ENCODE measurements at places on chromosomes 1 and 21. TPM values are rescaled to one million over a fixed set of nuclear protein-coding genes. Genes with fewer than 3 reads are reported as not detected.

GRCh38 chr1:53739109-53739681 lies at the start of gene GLIS1:
Gene GLIS1 (minus strand): TSS chr1:53739164. CDS start chr1:53738064, 1,100 bp downstream.
- peak; percentile 100 for DNase-seq

- no peak for DNase-seq
Observed at GRCh38 chr1:67696708-67697107, 11.7 kb downstream of the GADD45A start.

GRCh38 chr1:156667968-156668709 lies 9.1 kb downstream of the NES start:
- no peak for DNase-seq

GRCh38 chr1:31203215-31203614 lies 36.5 kb downstream of the NKAIN1 start:
- DNase-seq: no peak

DNA sequence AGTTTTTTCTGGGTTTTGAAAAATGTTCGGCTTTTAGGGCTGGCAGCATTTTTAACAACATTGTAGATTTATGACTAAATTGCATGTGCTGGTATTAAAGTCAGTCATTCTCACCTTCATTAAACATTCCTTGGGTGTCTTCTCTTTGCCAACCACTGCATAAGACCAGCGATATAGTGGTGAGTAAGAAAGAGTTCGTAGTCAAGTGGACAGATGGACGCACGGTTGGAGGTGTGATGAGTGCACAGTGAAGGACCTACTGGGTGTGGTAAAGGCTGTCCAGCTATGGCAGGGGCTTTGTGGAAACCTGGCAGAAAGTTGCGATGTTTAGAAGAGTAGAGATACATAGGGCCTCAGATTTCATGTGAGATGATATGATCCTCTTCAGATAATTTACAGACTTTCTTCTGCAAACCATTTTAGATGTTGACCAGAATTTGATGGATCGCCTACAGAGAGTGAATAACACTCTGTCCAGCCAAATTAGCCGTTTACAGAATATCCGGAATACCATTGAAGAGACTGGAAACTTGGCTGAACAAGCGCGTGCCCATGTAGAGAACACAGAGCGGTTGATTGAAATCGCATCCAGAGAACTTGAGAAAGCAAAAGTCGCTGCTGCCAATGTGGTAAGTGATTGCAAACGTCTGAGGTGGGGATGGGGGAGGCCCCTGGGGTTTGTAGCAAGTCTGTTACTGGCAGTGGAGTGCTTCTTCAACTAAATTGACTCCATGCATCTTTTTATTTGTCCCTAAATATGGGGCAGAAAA lies 56.0 kb upstream of the LAMC2 start:
- no peak for DNase-seq

GRCh38 chr1:172903581-172904220 lies 147.0 kb downstream of the TNFSF18 start:
- DNase-seq: no peak

DNA sequence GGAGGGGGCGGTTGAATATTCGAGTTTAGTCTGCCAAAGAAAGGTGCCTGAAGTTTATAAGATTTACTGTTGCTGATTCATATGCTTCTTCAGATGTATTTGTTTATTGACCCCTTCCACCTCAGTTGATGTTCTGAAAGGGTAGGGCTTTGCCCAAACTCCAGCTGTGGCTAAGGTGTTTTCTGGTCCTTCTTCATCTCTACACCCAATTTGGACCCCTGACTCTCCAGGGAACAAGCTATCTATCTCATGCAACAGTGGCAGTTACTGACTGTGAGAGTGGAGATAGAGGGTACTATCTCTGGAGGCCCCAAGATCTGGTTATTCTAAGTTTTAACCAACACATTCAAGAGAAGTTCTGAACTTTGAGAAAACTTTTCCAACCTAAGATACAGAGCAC lies 12.6 kb upstream of the ALG14 start:
- no peak for DNase-seq

DNA sequence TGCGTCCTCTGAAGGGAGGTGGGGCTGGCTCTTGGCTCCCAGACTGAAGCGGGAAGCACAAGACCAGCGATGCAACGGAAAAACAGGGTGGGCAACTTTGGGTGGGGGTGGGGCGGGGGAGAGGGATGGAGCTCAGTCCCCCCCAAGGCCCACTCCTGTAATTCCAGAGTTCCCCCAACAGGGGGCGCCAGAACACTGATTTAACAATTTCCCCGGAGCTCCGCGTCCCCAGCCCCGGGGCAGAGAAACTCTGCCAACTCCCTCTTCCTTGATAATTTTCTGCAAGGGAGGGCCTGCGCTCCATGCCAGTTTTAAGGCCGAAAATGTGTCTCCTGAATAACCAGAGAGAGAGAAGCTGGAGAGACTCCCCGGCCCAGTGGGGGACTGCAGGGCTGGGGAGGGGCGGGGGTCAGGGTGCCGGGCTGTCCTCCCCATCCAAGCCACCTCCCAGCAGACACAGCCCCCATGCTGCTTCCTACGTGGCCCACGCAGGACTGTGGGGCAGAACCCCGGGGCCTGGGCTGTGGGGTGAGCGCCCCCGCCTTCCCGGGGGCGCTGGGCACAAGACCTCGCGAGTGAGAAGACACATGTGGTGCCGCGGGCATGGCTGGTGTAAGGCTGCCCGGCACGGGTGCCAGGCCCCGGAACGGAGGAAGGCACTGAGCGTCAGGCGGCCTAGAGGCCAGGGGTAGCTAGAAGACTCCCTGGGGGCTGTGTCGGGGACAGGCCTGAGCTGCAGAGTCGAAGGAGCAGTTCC lies 51.4 kb downstream of the KIF21B start:
- peak; percentile 92 for DNase-seq

DNA sequence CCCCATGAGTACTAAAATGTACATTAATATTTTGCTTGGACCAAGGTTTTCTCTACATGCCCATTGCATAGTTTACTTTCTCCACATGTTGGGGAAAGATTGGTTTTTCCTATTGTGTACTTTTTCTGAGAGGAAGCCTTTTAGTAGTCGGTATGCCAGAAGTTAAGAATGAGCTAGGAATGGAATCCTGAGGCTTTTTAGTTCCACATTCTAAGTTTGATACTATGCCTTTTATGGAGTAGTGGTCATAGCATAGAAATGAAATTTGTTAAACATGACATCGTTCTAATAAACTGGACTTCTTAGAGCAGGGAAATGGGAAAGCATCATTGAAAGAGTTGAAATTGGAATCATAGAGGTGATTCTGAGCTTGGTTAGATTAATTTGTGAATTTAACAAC lies 64.3 kb downstream of the BCL9 start:
- no peak for DNase-seq

DNA sequence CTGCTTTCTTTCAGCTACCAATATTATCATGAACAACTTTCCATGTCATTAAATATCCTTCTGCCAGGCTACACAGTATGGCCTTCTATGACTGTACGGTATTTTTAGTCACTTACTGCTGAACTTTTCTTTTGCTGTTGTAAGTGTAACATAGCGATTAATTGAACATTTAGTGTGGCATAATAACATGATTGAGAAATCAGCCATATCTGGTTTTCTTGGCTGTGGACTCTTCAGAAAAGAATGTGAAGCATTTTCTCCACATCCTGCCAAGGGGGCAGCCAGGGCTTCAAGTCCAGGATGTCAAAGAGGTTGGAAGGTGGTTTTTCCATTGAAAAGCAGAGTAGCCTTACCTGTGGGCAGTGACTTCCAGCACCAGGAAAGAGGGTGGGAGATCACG lies 8.8 kb upstream of the AHCYL1 start:
- no peak for DNase-seq

DNA sequence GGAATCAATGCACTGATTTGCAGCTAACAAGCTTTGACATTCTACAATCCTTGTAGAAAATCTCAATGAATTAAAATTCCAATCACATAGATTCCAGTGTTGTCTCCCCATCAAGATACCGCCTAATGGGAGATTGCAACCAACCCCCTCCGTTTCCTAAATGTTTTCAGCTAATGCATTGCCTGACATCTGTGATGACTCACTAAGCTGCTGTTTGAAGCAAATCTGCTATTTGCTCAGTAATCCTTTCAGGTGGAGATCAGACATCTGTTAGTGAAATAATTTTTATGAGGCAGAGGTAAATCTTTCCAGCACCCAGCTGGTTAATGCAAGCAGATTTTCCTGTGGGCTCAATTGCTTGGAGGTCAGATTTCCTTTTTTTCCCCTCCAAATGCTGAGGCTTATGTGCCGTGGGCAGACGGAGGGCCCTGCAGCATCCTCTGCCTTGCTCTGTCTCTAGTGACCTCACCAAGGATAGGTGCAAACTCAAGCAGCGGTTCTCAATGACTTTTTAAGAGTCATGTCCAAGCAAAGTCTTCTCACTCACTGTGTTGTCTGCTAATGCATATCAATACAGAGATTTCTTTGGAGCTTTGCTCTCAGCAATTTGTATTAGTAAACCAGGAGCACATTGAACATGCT lies 91.1 kb upstream of the RAB3GAP2 start:
- peak; percentile 59 for DNase-seq

DNA sequence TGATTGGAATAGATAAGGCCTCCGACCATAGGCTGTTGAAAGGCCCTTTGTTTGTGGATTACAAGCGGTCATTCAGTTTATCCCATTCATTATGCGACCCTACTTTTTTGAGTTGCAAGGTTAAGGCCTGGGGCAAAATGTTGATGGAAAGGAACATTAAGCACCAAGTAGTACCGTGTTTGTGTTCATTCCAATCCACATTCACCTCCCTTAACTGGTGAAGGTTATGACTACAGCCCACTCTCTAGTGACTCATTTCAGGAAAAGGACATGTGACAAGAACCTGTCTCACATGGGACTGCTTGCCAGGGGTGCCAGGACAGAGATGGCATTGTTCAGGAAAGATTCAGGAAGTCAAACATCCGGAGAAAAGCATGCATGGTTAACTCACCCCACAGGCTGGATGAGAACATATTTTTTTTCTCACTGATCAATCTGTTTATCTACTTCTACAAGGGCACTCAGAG lies 81.6 kb downstream of the CD58 start:
- no peak for DNase-seq

GRCh38 chr1:37323486-37324377 lies 150.6 kb upstream of the ZC3H12A start:
- peak; percentile 76 for DNase-seq

GRCh38 chr1:38584448-38585355 lies 274.9 kb downstream of the RRAGC start:
- no peak for DNase-seq

GRCh38 chr1:201122321-201122957 lies 4.5 kb downstream of the ASCL5 start:
- DNase-seq: no peak

- no peak for DNase-seq
Observed at GRCh38 chr1:203754455-203754864, 10.5 kb upstream of the LAX1 start.

DNA sequence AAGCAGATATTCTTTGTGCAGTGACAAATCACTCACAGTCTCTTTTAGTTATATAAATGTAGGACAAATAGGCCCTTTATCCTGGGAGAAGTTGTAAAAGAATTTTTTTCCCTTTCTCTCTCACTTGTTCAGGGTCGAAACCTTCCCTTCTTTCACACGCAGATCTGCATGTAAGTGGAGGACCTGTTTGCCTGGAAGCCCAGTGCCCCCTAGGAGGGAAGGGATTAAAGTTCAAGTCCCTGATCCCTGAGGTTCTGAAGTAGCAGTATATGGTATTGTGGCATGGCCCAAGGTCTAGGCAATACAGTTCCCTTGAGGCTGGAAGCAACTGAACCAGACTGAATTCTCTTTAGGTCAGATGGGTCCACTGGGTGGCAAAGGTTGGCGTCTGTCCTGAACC lies 48.6 kb upstream of the PTGFRN start:
- no peak for DNase-seq

DNA sequence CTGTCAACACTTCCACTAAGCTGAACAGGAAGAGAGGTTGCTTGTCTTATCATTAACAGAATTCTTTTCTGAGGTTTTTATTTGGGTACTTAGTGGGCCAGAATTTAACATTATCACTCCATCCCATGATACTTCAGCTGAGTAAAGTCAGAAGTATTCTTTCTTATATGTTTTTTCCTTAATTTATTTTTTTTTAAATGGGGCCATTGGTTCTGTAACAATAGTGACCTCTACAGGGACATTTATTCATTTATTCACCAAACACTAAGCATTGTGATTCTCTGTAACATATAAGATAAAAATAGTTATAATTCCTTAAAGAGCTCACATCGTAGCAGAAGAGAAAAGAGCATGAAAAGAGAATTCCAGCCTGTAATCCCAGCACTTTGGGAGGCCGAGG lies 9.8 kb downstream of the GREM2 start:
- DNase-seq: no peak

DNA sequence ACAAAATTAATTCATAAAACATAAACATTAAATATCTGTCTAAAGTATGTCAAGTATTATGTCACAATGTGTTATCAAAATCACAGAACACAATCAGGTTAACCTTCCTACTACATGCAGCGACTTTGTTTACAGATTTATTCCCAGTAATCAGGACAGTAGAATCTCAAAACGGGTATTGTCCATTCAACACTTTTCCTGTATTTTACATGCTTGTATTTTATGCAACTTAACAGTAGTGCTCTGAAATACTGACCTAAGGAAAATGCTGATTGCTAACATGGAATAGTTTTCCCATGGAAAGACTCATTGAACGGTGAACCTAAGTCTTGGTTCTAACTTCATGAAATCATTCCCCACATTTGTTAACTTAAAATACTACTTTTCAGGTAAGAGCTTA lies 2.3 kb downstream of the SERBP1 start:
- DNase-seq: no peak

- DNase-seq: no peak
Observed at GRCh38 chr1:113103048-113103447, 30.1 kb downstream of the LRIG2 start.

GRCh38 chr1:221884821-221885220 lies 142.9 kb upstream of the DUSP10 start:
- no peak for DNase-seq

GRCh38 chr1:244918421-244919319 lies 54.3 kb upstream of the HNRNPU start:
- DNase-seq: peak; percentile 84

GRCh38 chr1:168732736-168733135 lies 3.7 kb upstream of the DPT start:
- DNase-seq: no peak

- DNase-seq: no peak
Observed at GRCh38 chr1:194062962-194063361, 876.5 kb upstream of the B3GALT2 start.

DNA sequence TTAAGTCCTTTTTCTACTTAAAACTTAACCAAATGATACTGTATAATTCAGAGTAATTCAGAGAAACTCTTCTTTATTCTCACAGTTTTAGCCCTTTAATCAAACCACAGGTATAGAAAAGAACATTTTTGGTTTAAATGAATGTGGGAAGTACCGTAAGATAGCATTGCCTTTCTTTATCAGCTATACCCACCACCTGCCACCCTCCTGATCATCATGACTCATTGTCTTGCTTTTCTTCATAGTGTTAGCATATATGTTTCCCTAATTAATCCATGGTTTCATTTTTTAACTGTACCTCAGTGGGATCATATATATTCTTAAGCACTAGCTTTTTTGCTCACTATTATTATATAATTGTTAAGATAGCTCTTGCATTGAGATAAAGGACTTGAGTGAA lies 27.5 kb upstream of the ANGPTL1 start:
- DNase-seq: no peak

The OLIG2 gene
- not detected for polyA plus RNA-seq

The DPT gene
- 0.32 TPM for polyA plus RNA-seq

The LYSMD1 gene
- 5.1 TPM for polyA plus RNA-seq

The ARHGEF19 gene
- 11.5 TPM for polyA plus RNA-seq

The TSPAN2 gene
- polyA plus RNA-seq: 0.23 TPM

The E2F2 gene
- 0.43 TPM for polyA plus RNA-seq

The LCE6A gene
- polyA plus RNA-seq: not detected

The RGS1 gene
- polyA plus RNA-seq: 0.05 TPM

The C1orf185 gene
- polyA plus RNA-seq: not detected

The BRINP3 gene
- polyA plus RNA-seq: not detected

The GADD45A gene
- 164 TPM for polyA plus RNA-seq

The CATSPERE gene
- polyA plus RNA-seq: 0.54 TPM

The DNASE2B gene
- 0.03 TPM for polyA plus RNA-seq

The PLD5 gene
- polyA plus RNA-seq: 0.11 TPM
